Pancreas (tissue), 10 donors: ENCODE measurements at places on chromosomes 7 and 10. TPM values are rescaled to one million over a fixed set of nuclear protein-coding genes. Genes with fewer than 3 reads are reported as not detected.

Gene OR9A2
- total RNA-seq: not detected

Gene CUZD1
- total RNA-seq: 1,554 TPM

Gene NPTX2
- 15.2 TPM for total RNA-seq

Gene LIPM
- not detected for total RNA-seq

Gene THSD7A
- total RNA-seq: 2.0 TPM

Gene UPK3B
- total RNA-seq: 0.41 TPM

Gene C7orf57
- not detected for total RNA-seq

Gene STEAP2
- 6.6 TPM for total RNA-seq

Gene MYOZ1
- total RNA-seq: not detected

Gene SLC26A4
- total RNA-seq: 0.32 TPM

Gene SYT15B
- 10.3 TPM for total RNA-seq

Gene NPSR1
- not detected for total RNA-seq

Gene FAM20C
- total RNA-seq: 12.7 TPM

Gene TBRG4
- 25.0 TPM for total RNA-seq

Gene FEZF1
- total RNA-seq: not detected

Gene ANKRD2
- 0.12 TPM for total RNA-seq

Gene GLI3
- 1.0 TPM for total RNA-seq

Gene CFAP58
- total RNA-seq: 0.53 TPM

Gene SUMF2
- total RNA-seq: 101 TPM

Gene FAS
- total RNA-seq: 5.0 TPM

Gene NOLC1
- total RNA-seq: 27.6 TPM

Gene MALRD1
- 0.13 TPM for total RNA-seq

Gene CDHR1
- 0.50 TPM for total RNA-seq

Gene GIMAP5
- total RNA-seq: 4.1 TPM

Gene OR2A42
- total RNA-seq: not detected

Gene ST8SIA6
- total RNA-seq: not detected

Gene PTN
- 0.43 TPM for total RNA-seq

Gene EVX1
- not detected for total RNA-seq

Gene MYH16
- not detected for total RNA-seq

Gene SHH
- total RNA-seq: 0.61 TPM

Gene TMEM270
- not detected for total RNA-seq
